ENCODE measurements at places on chromosomes 6 and 20.

DNA sequence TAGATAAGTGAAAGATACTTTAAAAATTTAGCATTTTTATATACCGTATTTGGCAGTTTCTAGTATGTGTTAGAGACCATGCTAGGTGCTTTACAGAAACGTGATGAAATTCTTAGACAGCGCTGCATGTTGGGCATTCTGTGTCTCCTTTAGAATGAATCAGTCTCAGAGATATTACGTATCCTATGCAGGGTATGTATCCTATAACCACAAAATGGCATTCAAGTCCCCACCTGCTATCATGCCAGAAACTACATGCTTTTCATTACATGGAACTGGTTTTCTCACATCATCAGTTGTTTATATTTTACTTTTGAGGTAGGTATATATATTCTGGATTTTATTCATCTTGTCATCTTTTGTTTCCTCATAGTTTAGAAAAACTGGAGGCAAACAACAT, 42.3 kb downstream of the PEX7 start:
- DNase-seq, result no peak

GRCh38 chr20:17823409-17824144, 123.8 kb downstream of the BANF2 start:
- no peak for DNase-seq

DNA sequence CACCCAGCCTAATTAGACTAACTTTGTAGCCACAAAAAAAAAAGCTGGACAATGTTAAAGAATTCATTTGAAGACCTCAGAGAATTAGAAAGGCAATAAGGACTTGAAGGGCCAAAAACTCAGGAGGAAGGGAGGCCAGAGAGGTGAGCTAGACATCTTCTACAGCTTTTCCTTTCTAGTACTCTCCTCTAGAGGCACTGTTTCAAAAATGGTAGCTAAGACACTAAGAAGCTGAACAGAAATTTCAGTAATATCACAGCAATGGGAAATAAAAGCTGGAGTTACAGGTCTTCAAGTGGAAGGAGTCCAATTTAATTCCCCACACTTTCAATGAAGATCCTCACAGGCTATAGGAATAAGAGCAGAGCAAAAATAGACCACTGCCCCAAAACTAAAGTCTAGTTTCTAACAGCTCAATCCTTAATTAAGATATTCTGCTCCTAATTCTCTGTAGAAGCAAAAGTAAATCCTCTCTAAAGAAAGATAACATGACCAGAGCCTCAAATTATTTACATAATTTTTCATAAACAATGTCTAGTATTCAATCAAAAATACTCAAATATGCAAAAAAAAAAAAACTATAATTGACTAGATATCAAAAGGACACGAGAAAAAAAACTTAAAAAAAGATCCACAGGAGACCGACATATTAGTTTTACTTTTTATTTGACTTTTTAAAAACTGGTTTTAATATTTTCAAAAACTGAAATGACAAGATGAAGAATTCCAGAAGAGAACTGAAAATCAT, 63.7 kb downstream of the RNGTT start:
- no peak for DNase-seq

DNA sequence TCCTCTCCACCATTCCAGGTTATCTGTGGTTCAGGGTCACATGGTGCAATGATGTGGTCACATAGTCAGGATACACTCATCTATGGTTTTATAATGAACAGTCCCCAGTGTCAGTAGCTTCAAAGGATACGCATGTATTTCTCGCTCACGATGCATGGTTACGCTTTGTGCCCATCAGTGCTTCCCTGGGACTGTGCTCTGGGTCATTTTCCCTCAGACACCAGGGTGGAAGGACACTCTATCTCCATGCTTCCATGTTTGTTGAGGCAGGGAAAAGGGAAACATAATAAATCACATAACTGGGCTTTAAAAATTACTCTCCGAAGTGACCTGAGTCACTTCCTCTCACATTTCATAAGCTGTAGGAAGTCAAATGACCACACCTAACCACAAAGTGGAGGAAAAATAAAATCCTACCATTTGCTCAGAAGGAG, 394.8 kb upstream of the NOX3 start:
- DNase-seq, result no peak

DNA sequence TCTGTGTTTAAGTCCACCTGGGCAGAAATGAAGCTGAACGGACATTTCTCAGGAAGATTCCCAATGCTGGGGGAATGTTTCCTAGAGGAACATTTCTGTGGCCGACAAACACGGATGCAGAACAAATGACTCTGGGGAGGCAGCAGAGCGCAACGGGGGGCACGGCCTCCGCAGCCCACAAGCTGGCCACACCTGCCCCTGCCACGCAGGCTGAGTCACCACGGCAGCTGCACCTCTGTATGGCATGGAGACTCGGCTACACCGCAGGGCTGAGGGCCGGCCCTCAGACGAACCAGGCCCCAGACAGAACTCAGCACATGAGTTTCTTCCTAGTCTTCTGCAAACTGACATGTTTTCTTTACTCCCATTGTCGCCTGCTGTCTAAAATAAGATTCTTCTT, 10.0 kb upstream of the PRR18 start:
- no peak for DNase-seq

DNA sequence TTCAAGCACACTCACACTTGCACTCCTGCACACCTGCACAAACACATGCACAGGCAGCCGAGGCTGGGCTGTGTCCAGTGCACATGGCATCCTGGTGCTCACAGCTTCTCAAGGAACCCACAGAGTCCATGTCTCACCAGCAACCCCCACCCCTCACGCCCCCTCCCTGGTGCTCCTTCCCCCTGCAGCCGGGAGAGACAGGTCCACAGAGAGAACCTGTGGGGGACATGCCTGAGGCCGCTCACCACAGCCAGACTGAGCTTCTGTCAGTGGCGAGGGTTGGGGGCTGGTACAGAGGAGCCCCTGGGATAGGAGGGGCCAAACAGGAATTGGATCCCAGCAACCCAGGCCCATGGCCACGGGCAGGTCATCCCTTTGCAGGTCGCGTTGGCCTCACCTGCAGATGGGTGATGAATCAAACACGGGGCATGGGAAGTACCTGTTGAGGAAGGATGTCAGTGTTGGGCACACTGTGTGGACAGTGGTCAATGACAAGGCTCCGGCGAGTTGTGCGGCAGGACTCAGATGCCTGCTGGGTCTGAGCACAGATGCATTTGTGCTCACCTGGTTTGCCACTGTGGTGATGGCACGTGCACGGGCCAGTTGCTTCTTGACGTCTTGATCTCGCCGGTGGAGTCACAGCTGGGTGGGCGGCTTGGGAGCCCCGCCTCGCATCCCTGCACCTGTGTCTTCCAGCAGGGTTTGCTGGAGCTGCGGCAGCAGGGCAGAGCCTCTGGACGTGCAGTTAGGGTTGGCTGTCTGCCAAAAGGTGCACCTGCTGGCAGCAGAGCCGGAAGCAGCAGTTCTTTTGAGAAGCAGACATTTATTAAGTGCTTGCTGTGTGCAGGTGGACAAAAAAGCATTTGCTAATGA, 113.0 kb downstream of the ERMARD start:
- DNase-seq, result no peak

GRCh38 chr6:14831937-14832336, 413.9 kb upstream of the JARID2 start:
- DNase-seq, result no peak

- DNase-seq, result no peak
Measured at GRCh38 chr6:113591896-113592827, 265.0 kb upstream of the MARCKS start.

GRCh38 chr6:28953039-28953584, 29.3 kb upstream of the TRIM27 start:
- DNase-seq, result peak; percentile 29

DNA sequence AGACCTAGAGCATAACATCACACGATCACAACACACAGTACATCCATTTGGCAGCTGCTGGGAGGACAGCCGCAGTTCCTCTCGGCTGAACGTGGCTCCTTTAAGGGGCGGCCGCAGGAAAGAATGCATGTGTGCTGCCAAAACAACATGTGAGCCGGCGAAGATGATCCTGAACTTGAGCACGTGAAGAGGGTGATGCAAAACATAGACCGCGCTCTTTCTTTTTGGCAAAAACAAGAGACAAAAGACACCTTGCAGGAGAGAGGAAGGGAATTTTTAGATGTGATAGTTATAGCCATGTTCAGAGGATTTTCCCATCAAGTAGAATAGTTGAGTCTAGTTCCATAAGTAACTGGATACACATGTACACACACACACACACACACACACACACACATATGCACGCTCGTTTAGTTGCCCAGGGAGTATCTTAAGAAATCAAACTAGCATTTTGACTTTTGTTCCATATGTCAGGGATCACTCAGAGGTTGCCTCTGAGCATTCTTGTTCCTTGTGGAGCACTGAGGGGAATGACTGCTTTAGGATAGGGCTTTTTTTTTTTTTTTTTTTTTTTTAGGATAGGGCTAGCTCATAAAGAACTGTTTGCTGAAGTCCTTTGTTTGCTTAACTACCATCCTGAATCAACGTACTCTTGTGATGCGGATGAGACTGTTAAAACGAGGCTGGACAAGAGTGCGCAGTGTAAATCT, 21.7 kb upstream of the RANBP9 start:
- no peak for DNase-seq

GRCh38 chr6:137883400-137884148, 16.5 kb downstream of the TNFAIP3 start:
- DNase-seq, result no peak

DNA sequence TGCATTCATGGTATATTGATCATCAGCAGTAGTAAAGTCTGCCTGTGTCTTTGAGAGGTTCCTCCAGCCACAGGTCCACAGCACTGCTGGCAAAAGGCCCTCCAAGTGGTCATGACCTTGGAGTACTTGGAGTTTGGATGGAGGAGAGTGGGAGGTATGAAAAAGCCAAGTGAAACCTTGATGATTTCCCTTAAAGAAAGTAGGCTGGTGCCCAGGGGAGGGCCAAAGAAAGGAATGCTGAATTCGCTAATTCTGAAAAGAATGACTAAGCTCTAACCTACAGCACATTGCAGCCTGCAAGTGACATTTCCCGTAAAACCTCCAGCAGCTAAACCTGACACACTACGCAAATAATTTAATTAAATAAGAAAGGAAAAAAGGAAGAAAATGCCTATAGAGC, 223.4 kb upstream of the TAB2 start:
- DNase-seq, result no peak

GRCh38 chr20:13220194-13220903, 725 bp upstream of the ISM1 start:
- peak; percentile 14 for DNase-seq

- no peak for DNase-seq
Measured at GRCh38 chr6:33392595-33392948, 949 bp downstream of the KIFC1 start.

DNA sequence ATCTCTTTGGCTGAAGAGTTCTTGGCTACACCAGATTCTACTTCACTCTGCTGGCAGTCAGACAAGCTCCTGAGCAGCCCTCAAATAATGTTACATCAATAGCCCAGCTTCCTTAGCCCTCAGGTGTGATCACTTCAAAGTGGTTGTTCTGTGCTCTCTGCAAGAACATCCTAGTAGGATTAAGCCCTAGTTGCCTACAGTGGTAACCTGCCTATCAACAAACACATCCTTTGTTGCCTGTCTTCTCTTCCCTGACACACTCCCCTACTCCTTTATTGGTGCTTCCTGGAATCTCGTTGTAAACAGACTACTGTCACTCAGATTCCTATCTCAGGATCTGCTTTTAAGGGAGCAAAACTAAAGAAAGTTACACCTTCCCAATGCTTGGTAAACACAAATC, 45.1 kb upstream of the TASP1 start:
- DNase-seq, result no peak

- no peak for DNase-seq
Measured at GRCh38 chr6:100427452-100427851, 37.3 kb downstream of the SIM1 start.

DNA sequence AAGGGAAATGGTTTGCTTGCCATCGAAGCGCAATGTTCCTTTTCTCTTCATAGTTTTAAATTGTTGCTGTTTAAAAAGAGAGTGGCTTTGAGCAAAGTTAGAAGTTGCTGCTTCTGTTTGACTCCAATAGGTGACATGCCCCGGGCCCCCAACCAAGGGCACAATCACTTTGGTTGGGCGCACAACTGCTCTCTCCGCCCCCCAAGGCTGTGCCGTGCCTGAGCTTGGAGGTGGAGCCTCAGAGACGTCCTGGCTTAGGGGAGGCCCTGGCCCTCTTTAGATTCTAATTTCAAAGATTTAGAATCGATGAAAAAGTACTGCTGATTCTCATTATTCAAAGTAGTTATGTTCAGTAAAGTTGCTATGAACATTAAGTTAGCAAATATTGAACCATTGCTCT, 725.9 kb downstream of the COL12A1 start:
- no peak for DNase-seq

DNA sequence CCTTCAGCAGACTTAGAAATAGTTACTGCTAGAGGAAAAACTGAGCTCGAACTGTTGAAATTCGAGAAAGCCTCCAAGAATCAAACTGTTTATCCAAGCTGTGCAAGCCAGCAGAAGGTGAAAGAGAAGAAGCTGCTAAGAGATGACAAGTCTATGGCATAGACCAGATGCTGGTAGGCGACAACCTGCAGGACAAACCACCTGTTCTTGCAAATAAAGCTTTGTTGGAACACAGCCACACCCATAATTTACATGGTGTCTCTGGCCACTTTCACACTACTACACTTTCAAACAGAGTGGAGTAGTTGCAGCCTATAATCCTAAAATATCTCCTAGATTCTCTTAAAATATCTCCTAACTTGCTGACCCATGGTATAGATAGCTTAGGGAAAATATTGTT, 33.3 kb downstream of the TNFRSF21 start:
- no peak for DNase-seq

- no peak for DNase-seq
Measured at GRCh38 chr20:60053125-60053817, 95.0 kb downstream of the CDH26 start.

- DNase-seq, result no peak
Measured at GRCh38 chr6:132865829-132866228, 51.5 kb downstream of the RPS12 start.

DNA sequence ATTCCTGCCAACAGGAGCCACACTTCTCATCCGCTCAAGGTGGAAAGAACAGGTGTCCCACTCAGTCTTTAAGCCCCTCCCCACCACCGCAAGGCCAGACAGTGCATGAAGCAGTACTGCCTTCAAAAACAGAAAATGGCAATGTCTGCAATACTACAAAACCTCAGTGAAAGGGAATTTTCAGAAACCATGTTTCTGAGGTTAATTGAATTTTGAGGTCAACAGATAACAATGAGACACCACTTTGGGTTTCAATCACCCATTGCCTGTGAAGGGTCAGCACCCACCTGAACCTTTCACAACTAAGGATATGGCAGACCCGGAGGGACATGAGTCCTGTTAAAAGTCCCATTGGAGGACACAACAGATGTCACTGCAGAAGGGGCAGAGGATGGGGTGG, 13.0 kb downstream of the ZC3H12D start:
- DNase-seq, result peak; percentile 63

Measured in GM06990 (cell line).